ENCODE measurements at places on chromosomes 12 and 14.

DNA sequence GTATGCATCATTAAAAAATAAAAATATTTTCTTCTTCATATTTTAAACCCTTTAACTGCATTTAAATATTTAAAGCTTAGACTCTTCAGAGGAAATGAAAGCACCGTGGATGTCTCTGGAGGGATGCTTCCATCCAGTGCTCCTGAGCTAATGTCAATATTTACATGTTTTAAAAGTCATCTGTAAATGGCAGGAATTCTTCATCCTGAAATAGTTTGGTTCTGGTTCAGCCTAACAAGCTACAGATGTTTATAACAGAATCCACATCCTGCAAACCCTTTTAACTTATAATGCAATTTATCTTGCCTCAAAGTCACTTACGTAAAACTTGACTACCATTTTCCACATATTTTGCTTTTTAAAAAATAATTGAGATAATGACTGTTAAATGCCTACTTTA, 1207.3 kb downstream of the SLC16A7 start:
- no peak for DNase-seq

DNA sequence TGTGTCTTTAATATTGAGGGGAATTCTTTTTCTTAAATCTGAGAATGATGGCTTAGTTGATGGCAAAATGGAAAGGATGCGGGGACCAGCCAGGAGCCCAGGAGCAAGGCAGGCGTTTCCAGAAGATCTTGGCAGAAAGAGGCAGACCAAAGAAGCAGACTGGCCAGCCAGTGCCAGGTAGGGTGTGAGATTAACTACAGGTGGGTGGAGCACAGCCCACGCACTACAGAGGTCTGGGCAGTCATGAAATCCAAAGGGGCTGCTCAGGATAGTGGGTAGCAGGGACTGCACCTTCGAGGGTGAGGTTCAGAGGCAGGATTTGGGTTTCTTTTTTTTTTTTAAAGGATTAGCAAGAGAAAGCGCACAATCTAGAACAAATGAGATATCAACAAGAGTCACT, 17.7 kb upstream of the PCNX1 start:
- no peak for DNase-seq

- no peak for DNase-seq
Measured at GRCh38 chr12:47754126-47754525, 4.6 kb downstream of the RAPGEF3 start.

- DNase-seq, result no peak
Measured at GRCh38 chr12:122057769-122058168, 20.8 kb upstream of the MLXIP start.

DNA sequence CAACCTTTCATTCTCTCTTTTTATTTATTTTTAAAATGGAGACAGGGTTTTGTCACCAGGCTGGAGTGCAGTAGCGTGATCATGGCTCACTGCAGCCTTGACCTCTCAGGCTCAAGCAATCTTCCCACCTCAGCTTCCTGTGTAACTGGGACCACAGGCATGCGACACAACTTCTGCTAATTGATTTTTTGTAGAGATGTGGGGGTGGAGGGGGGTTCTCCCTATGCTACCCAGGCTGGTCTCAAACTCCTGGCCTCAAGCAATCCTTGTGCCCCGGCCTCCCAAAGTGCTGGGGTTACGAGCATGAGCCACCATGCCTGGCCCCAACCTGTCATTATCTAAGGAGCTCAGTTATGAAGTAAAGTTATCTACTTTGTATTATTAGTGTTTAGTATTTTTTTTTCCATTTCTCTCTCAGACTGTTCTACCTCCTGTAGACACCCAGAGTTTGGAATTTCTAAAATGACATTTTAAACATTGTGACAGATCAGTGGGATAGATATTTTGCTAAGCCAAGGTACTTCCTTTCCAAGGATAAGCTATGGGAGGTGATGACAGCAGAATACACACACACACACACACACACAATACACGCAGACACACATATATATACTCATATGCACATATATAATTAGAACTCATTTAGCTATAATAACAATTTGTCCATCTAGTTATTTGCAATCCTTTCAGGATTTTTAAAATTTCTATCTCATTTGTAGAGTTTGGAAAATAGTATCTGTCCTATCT, 2.1 kb upstream of the USP44 start:
- DNase-seq, result no peak

DNA sequence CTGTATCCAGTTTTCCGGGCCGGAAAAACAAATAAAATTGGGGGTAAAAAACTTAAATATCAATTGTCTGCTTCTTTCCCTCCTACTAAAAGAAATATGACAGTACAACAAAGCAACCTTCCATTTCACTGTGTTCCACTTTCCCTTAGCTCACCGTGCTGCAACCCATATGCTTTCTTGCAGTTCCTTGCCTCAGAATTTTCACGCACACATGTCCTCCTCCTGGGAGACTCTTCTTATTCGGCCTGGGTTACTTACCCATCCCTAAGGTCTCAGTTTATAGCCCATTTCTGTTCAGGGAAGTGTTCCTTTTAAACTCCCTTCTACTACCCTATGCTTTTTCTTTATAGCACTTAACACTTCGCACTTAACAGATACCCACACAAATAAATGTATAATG, 4.5 kb upstream of the MAGOHB start:
- DNase-seq, result no peak

GRCh38 chr14:80354860-80355581, 143.7 kb upstream of the DIO2 start:
- no peak for DNase-seq

GRCh38 chr14:55043528-55043927, 7.9 kb upstream of the MAPK1IP1L start:
- no peak for DNase-seq

DNA sequence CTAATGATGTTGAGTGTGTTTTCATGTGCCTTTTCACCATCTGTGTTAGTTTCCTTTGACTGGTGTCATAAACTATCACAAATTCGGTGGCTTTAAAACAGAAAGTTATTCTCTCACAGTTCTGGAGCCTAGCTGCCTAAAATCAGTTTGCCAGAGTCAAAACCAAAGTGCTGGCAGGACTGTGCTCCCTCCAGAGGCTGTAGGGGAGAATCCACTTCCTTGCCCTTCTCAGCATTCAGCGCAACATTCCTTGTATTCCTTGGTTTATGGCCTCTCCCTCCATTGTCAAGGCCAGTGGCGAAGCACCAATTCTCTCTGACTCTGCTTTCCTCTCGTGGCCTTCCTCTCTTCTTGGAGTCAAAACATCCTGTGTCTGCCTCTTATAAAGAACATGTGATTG, 174.2 kb upstream of the PDE3A start:
- no peak for DNase-seq

DNA sequence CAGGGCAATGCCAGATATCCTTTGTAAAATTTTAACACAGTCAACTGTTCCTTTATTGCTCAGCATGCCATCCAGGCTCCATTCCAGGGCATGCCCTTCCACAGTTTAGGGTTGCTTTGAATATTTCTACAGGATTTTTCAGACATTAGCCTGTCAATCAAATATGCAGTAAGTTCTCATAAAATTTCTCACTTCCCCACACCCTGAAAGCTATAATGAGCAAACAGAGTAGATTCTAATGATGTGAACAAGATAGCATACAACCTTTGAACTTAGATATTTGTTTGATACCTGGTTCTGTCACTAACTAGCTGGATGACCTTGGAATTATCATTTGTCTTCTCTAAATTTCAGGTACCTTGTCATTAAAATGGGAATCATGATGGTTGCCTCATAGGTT, 251.2 kb downstream of the SYT1 start:
- DNase-seq, result no peak
